Right ventricle myocardium superior (tissue), 1 donor: ENCODE measurements at places on chromosomes 1 and 21.

- DNase-seq = no peak
These were observed 74.2 kb upstream of the B3GALT5 start for GRCh38 chr21:39538453-39539042.

DNA sequence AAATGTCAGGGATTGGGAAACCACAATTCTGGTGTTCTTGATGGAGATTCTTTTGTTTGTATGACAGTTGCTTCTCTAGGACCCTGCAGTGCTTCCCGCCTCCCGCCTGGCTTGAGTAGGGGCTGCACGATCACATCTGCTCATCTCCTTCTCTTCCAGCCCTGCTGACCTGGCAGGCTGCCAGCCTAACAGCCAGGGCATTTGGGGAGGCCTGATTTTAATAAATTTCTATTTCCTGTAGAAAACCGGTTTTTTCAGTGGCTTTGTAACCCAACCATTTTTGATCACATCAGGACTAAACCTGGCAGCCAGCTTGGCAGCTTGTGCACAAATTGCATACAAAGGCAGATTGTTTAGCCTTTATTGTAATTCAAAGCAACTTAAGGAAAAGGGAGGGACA is 78.9 kb downstream of the UBE2U start:
- DNase-seq = peak; percentile 49

DNA sequence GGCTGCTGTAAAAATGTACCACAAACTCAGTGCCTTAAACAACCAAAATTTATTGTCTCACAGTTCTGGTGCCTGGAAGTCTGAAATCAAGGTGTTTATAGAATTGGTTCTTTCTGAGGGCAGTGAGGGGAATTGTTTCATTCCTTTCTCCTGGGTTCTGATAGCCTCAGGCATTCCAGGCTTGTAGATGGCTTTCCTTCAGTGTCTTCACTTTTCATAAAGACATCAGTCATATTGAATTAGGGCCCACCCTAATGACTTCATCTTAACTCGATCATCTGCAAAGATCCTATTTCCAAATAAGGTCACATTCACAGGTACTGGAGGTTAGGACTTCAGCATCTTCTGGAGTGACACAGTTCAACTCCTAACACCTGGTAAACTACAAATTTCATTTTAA is 15.0 kb downstream of the CDKN2C start:
- DNase-seq = no peak

GRCh38 chr1:74641161-74641560 is 32.4 kb downstream of the ERICH3 start:
- no peak for DNase-seq
